ENCODE measurements at places on chromosomes 16 and 17.

- no peak for DNase-seq
Measured at GRCh38 chr16:72992142-72992601, 55.8 kb downstream of the ZFHX3 start.

DNA sequence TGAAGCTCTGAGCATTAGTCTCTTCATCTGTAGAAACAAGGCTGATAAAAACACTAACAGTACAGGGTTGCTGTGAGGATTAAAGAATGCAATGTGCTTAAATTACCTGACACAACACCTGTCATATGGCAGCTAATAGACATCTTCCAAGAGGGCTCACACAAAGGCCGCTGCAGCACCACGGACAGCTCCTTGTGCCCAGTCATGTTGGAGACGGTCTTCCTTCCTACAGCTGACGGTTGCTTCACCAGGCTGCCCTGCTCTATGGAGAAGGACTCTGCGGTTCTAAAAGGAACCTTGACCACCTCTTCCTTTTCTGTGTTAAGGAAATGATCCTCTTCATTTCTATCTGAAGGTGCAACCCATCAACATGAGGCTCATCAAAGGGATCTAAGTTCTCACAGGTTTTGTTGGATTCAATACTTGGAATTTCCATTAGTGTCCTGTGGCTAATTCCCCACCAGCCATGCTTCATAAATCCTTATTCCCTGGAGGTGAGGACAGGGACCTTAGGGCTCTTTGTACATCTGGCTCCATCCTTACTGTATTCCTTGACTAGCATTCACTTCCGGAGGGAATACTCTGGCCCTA is 138.9 kb upstream of the CES5A start:
- no peak for DNase-seq

DNA sequence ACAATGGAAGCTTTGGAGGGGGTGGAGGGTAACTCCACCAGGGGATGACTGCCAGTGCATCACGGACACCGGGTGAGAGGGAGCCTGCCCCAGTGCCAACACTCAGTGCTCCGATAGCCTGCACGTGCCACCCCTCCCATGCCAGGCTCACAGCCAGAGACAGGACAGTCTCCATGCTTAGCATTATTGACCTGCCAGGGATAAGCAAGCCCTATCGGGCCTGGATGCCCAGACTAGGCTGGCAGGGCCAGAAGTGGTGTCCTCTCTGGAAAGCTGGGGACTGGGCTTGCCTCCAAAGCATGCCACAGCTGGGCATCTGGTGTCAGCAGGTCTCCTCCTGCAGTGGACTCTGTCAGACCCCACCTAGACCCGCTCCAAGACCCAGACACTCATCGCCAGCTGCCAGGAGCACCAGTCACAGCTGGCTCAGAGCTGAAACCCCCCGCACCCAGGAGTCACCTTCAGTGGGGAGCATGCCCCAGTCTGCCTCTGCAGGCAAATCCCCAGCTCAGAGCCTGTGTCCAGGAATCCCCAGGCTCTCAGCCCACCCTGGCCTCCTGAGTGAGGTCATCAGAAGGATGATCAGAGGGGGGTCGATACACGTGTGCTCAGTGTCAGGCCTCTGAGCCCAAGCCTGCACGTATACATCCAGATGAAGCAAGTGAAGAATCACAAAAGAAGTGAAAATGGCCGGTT is 1.8 kb upstream of the RHBDF1 start:
- DNase-seq, result no peak

DNA sequence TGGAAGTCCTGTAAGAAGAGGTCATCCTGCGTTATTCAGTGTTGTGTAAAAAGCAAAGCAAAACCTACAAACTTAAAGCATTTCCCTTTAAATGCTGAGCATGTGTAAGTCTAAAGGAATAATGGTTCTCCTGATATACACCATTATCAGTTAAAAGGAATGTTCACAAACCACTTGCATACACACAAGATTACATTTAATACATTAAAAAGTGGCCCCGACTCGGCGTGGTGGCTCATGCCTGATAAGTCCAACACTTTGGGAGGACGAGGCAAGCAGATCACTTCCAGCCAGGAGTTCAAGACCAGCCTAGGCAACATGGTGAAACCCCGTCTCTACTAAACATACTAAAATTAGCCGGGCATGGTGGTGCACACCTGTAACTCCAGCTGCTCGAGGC is 30.5 kb downstream of the CPPED1 start:
- no peak for DNase-seq

GRCh38 chr16:16083421-16084156 is 134.2 kb downstream of the ABCC1 start:
- DNase-seq, result no peak

DNA sequence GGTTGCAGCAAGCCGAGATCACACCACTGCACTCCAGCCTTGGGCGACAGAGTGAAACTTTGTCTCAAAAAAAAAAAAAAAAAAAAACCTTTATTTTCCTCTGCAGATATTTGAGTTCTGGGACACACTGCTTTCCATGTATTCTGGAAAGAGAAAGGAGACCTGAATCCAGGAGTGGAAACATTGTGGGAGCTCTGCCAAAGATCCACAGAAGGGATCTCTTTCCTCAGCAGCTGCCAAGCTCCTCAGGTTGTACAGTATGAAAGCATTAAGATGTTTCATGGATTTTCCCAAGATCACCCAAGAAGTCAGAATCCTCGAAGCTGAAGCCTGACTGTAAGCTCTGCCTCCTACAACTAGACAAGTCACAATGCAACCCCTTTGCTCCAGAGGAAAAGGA is 13.5 kb downstream of the NPRL3 start:
- DNase-seq, result no peak

DNA sequence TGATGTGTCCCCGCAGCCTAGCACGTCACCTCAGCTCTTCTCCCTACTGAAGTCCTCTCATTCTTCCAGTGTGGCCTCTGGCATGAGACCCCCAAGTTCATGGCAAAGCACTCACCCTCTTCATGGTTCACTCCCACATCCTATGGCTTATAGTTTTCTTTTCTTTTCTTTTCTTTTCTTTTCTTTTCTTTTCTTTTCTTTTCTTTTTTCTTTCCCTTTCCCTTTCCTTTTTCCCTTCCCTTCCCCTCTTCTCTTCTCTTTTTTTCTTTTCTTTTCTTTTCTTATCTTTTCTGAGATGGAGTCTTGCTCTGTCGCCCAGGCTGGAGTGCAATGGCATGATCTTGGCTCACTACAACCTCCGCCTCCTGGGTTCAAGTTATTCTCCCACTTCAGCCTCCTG is 58.4 kb upstream of the NLRP1 start:
- no peak for DNase-seq

DNA sequence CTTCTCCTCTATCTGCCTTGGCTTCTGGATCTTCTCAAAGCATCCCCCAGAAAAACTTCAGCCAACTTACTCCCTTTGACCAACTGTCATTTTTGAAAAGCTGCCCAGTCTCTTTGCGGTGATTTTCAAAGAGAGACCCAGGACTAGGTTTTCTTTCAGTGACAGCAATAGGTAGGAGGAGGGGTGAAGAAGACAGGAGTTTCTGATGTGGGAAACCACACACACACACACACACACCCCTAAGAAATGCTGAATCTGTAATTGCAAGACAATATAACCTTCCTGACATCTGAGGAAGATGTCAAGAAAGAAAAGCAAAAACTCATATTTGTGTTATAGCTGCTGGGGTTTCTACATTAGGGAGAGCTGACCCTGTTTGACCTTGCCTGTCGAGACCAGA is 5.2 kb downstream of the FAM20A start:
- DNase-seq, result no peak

DNA sequence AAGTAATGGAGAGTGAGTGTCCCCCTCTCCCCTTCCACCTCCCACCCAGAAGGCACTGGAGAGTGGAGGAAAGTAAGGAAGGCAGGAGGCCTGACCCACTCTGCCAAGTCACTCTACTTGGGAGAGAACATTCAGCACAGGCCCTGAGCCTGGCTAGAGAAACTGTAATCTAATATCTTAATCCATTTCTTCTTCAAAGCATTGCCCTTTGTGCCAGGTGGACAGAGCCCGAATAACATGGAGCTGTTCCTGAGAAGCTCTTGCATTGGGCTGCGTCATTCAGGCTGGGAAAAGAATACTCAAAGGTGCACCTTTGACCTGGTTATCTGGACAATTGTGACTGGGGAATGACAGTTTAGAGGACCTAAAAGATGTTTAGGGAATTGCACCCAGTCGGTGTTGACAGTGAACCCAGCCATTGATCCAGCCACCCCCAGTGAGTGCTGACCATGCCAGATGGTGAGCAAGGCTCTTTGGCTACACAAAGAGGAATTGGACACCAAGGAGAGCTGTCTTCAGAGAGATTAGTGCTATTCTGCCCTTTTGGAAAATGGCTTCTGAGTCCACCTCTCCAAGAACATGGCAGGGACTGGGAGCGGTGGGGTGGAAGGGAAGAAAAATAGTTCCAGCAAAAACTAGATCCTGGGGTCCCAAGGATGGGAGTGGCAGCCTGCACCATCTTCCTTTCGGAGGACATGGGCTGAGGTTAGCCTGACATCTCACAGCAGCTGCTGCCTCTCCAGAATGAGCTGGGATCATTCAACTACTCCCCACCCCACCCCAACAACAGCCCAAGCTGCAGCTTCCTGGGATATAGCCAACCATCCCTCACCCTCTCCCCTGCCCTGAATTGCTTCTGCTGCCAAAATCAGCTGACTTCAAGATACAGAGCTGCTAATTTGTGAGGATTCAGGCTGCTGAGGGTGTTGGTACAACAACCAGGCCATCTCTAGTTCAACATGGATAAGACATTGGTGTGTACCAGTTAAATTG is 11.6 kb upstream of the NOG start:
- no peak for DNase-seq

- no peak for DNase-seq
Measured at GRCh38 chr17:66522591-66523272, 220.3 kb downstream of the PRKCA start.

DNA sequence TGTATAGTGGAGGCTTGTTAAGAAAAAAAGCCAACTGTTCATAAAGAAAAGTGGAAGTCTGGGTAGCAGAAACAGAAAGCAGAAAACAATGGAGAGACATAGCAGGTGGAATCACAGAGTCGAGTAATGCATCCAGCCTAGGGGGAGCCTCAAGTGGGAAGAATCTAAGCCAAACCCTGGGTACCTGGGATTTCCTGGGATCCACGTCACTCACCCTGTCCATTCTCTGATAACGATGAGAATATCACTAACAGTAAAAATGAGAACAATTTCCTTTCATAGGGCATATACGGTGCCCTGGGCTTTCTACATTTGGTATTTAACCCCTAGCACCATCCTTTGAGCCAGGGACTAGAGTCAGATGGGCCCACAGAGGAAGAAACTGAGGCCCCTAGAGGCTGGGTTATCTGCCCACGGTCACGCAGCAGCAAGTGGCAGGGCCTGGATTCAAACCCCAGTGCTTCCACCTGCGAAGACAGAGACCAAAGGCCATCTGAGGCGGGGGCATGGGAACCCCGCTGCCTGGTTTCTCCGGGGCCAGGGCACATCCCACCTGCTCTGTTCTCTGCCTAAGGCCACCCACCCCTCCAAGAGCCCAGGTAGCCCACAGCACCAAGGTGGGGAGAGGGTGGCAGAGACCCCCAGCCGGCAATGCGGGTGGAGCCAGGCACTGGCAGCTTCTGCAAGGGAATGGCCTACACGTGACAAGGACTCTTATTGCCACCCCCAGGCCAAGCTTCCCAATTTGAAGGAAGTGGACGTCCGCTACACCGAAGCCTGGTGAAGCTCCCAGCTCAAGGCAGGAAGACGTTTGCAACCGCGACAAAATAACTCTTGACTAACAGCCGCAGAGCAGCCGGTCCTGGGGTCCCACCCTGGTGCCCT is 69.8 kb upstream of the PLCG2 start:
- no peak for DNase-seq

DNA sequence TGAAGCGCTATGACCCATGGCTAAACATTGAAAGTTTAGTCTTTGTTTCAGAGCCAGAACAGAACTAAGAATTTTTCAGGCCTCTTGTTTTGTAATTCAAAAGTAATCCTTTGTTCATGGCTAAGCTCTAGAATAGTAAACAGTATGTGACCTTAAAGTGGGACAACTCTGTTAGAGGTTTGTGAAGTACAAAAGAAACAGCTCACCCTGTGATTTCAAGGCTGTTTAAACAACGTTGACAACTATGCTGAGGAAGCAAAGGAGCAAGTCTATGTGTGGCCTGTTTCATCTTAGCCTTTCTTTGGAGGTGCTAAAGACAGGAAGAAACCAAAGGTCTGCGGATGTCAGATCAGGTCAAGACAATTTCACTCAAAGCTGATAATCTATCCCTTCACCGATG is 40.4 kb downstream of the MYOCD start:
- DNase-seq, result no peak

DNA sequence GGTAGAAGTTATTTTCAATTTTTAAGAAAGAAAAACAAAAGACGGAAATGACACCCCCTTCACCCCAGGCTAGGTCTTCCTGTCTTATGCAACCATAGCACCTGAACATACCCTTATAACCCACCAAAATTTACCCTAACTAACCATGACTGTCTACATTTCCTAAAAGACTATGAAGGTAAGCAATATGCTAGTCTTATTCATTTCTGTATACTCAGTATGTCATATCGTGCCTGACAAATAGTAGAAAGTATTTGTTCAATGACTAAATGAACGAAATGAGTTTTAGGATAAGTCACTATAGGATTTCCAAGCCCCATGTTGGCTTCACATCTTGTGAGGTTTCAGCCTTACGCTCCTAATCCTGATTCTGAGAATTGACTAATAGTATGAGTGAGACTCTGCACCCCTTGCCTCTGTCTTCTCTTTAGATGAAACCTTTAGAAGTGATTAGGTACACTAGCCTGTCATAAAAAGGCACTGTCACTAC is 6.5 kb downstream of the ADAT1 start:
- no peak for DNase-seq

- no peak for DNase-seq
Measured at GRCh38 chr17:7848739-7849129, 6.1 kb upstream of the TMEM88 start.

All from stimulated activated CD8-positive, alpha-beta memory T cell treated with anti-CD3 and anti-CD28 coated beads, Interleukin-4, amount 100 ng/mL, for 4 hours (primary cell).